GM06990 (cell line): ENCODE measurements at places on chromosomes 7 and 10.

DNA sequence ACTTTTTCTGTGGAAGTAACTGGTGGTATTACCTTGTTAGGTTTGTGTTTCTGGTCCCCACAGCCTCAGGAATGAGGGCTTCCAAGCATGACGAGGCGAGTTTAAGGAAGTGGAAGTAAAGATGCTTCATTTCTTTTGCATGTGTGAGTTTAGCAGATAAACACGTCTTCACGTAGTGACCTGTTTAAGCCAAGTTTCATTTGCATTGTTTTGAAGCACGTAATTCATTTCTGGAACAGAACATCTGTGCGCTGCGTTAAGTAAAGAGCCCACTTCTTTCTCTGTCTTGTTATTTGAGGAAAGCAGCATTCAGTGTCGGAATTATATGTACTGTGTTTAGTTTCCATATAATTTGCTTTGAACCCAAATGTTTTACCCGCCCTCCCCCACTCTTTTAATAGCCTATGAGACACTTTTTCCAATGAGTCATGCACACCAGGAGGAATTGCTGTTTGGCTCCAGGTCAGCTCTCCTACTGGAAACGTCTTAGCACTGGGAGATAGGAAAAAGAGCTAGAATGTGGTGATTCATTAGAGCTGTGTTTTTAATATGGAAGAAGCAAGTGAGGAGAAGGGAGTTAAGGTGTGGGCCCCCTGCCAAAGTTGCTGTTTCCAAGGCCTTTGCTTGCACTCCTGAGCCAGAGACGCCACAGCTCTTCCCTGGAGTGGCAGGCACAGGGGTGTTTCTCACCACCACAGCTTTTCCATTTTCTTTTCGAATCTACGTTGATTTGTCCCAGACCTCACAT, 36.7 kb downstream of the BTBD16 start:
- no peak for DNase-seq

DNA sequence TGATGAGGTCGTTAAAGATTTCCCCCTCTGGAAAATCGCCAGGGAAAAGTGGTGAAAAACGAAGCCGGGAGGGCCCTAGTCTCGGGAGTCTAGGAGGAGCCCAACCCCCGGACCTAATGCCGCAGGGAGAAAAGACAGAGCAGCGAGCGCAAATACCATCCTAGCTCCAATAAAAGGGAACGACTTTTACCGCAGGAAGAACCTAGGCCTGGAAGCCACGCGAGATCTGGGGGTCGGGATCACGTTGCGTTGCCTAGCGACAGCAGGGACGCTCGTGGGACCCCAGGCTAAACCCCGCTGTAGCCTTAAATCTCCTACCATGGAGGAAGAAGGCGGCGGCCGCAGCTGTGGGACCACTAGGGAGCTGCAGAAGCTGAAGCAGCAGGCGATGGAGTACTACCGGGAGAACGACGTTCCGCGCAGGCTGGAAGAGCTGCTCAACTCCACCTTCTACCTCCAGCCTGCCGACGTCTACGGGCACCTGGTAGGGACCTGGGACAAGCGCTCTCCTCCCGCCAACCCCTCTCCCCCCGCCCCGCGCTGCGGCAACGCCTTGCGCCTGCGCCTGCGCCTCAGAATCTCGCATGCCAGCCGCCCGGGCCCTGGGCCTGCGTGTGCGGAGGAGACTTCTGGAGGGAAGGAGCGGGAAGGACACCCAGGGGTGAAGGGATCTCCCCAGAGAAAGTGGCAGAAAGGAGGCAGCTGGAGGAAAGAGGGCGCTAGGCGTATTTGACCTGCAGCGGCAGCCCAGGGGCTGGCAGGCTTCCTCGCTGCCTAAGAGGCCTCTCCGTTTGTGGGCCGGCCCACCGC, at the start of gene ENO4:
ENO4 (plus strand) TSS at position 252 of the 810 bp plus-strand sequence; CDS start at position 320, 68 bp downstream.
- peak; percentile 80 for DNase-seq

DNA sequence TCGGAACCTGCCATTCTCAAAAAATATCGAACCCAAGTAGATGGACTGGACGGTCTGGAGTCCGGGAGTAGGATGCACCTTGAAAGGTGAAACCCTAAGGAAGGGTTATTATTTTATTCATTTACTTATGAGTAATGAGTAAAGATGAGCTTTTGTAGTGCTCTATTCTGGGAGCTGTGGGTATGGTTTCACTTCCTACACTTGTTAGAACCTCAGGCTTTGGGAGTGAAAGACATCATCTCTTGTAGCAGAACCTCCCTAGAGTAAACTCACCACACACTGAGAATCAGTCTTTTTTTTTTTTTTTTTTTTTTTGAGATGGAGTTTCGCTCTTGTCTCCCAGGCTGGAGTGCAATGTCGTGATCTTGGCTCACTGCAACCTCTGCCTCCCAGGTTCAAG, 389.4 kb upstream of the AUTS2 start:
- peak; percentile 66 for DNase-seq

GRCh38 chr10:127345231-127345965, 149.0 kb upstream of the INSYN2A start:
- DNase-seq: no peak

DNA sequence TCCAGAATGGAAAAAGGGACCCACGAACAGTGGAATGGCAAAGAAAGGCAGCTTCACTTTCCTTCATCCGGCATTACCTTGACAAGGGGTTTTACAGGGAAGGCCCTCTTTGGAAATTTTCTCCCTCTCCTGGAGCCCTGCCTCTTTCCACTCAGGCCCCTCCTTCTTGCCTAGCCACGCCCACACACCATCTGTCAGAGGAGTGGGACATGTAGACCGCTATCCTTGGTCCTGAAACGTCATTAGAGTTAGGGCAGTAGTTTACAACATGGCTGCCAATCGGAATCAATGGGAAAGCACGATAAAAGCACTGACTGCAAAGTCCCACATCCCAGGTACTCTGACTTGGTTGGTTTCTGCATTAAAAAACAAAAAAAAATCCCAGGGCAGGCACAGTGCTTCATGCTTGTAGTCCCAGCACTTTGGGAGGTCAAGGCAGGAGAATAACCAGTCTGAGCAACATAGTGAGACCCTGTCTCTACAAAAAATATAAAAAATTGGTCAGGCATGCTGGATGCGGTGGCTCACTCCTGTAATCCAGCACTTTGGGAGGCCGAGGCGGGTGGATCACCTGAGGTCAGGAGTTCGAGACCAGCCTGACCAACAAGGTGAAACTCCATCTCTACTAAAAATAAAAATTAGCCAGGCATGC, 96.4 kb downstream of the MARCHF5 start:
- no peak for DNase-seq

GRCh38 chr10:54139819-54140428, 661.1 kb downstream of the PCDH15 start:
- no peak for DNase-seq

GRCh38 chr10:78481842-78482241, 448.2 kb downstream of the RPS24 start:
- DNase-seq: no peak

DNA sequence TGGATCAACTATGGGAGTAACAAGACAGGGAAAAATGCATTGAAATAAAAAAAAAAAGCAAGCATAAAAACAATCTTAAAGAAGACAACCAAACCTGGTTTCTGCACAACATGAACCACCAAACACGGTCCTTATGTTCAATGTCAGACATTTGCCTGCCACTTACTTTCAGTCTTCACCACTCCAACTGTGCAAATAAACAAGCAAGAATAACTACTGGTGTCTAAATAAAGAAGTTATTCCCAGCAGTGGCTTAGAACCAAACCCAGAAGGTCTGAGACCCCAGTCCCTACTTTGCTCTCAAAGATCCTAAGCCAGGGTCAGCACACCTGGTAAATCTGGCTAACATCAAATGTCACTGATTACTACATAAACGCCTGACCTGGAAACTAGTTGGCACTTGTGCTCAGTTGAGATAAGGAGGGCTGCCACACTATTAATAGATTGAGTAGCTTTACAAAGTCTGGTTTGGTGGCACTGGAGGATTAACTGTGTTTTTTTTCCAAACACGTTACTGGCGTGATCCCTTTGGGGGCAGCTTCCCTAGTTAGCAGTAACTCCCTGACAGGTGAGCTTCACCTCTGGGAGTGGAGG, 62.7 kb upstream of the ABLIM1 start:
- DNase-seq: no peak
